Temporal lobe (tissue), 4 donors: ENCODE measurements at places on chromosomes 12 and 14. TPM values are rescaled to one million over a fixed set of nuclear protein-coding genes. Genes with fewer than 3 reads are reported as not detected.

STAC3 gene
- total RNA-seq = 0.25 TPM

ALDH1L2 gene
- total RNA-seq = 6.4 TPM

ZDHHC22 gene
- total RNA-seq = 9.8 TPM

MYF5 gene
- not detected for total RNA-seq

ADCY4 gene
- total RNA-seq = 1.7 TPM

FAM177A1 gene
- 36.4 TPM for total RNA-seq

OTOGL gene
- total RNA-seq = 0.25 TPM

TAS2R30 gene
- total RNA-seq = 10.1 TPM

KLRC2 gene
- 1.5 TPM for total RNA-seq

OR10G3 gene
- not detected for total RNA-seq

GLS2 gene
- 4.2 TPM for total RNA-seq

MSI1 gene
- total RNA-seq = 8.9 TPM

RTN1 gene
- total RNA-seq = 846 TPM

MGAT2 gene
- 25.6 TPM for total RNA-seq

LMO3 gene
- total RNA-seq = 654 TPM

NRDE2 gene
- 14.0 TPM for total RNA-seq

POTEM gene
- total RNA-seq = not detected

B4GALNT1 gene
- 43.8 TPM for total RNA-seq

JPH4 gene
- total RNA-seq = 40.1 TPM

PIANP gene
- 3.4 TPM for total RNA-seq

SLC22A17 gene
- 155 TPM for total RNA-seq

TESPA1 gene
- under 0.01 TPM for total RNA-seq

CLEC14A gene
- total RNA-seq = 3.2 TPM

KSR2 gene
- 1.5 TPM for total RNA-seq

MDGA2 gene
- 51.1 TPM for total RNA-seq

HOXC9 gene
- total RNA-seq = not detected

SIX1 gene
- 1.2 TPM for total RNA-seq

C3AR1 gene
- total RNA-seq = 0.49 TPM

KLHL33 gene
- total RNA-seq = 0.25 TPM

SLCO1B1 gene
- total RNA-seq = not detected

JAG2 gene
- 27.8 TPM for total RNA-seq

NANOG gene
- total RNA-seq = not detected

CLEC2D gene
- total RNA-seq = 9.1 TPM

LRTM2 gene
- total RNA-seq = 2.2 TPM

PPTC7 gene
- total RNA-seq = 7.6 TPM

KANSL2 gene
- total RNA-seq = 72.5 TPM

ERP29 gene
- 28.8 TPM for total RNA-seq

MFAP5 gene
- total RNA-seq = 1.7 TPM

LRRC10 gene
- total RNA-seq = not detected

CD27 gene
- total RNA-seq = 0.25 TPM

UNC79 gene
- 33.9 TPM for total RNA-seq

ANKS1B gene
- 242 TPM for total RNA-seq

C12orf54 gene
- not detected for total RNA-seq
